ENCODE measurements at places on chromosomes 1 and 21. TPM values are rescaled to one million over a fixed set of nuclear protein-coding genes. Genes with fewer than 3 reads are reported as not detected.
A peak's percentile ranks its signal among the peaks of the same experiment; 100 is the strongest.

GRCh38 chr21:46334351-46335140 lies 10.6 kb downstream of the PCNT start:
- no peaks in the 10 kb centered on the region for H3K27me3 ChIP-seq
- no peak overlapping the region for H3K4me3 ChIP-seq
- H3K4me1 ChIP-seq, result no peaks in the 10 kb centered on the region
- no peak overlapping the region for H3K27ac ChIP-seq
- H3K36me3 ChIP-seq, result peaks cover 63% of the 10 kb centered on the region

GRCh38 chr1:88736633-88737248 lies 52.7 kb downstream of the PKN2 start:
- no peak overlapping the region for H3K27ac ChIP-seq
- H3K36me3 ChIP-seq, result peaks cover 22% of the 10 kb centered on the region
- peaks cover 8% of the 10 kb centered on the region for H3K4me1 ChIP-seq
- peak; percentile 71 for DNase-seq
- no peaks in the 10 kb centered on the region for H3K27me3 ChIP-seq
- H3K4me3 ChIP-seq, result no peak overlapping the region

The SLC45A3 gene
- not detected for total RNA-seq

DNA sequence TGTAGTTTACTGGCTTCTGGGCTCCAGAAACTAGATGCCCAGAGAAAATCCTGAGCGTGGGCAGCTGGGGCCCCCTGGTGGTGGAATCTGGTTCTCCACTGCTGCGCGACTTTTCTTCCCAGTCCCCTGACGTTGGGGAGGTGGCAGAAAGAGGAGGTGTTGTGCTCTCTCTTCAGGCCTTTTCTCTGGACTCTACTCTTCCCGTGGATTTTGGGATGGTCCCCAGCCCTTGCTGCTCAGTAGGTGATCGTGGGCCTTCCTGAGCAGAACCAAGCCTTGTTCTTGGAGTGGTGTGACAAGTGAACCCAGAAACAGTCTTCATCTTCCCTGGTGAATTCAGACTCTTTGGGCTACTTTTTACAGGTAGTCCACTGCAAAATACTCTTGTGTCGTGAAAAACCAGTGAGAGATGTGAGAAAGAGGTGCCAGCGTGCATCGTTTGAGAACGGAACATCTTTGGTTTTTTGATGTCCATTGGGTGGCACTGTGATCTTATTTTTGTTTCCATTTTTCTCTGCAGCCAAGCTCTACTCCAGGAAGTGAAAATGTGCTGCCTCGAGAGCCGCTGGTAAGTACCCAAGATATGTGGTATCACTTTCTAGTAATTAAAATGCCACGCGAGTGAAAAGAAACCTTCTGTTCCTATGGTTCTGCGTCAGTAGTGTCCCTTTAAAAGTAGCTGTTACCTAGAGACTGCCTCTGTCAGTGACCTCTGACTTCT lies 20.2 kb downstream of the PEX14 start:
- H3K27ac ChIP-seq, result no peak overlapping the region
- no peaks in the 10 kb centered on the region for H3K36me3 ChIP-seq
- peaks cover 14% of the 10 kb centered on the region for H3K4me1 ChIP-seq
- peak; percentile 92 for DNase-seq

DNA sequence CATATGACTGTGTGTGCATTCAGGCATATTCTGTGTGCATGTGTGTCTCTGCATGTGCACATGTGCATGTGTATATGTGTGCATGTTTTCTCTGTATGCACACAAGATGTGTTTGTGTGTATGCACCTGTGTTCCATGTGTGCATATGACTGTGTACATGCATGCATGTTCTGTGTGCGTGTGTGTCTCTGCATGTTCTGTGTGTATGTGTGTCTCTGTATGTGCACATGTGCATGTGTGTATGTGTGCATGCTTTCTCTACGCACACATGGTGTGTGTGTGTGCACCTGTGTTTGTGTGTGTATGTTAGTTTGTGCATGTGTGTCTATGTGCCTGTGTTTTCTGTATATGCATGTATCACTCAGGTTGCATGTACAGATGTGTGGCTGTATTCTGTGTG lies 42.3 kb downstream of the AJAP1 start:
- no peak for DNase-seq
- no peak overlapping the region for H3K27ac ChIP-seq
- no peaks in the 10 kb centered on the region for H3K27me3 ChIP-seq
- H3K4me3 ChIP-seq, result no peak overlapping the region

The IL19 gene
- not detected for total RNA-seq

- H3K36me3 ChIP-seq, result peaks cover 57% of the 10 kb centered on the region
- no peaks in the 10 kb centered on the region for H3K27me3 ChIP-seq
- no peak for DNase-seq
- H3K27ac ChIP-seq, result no peak overlapping the region
- H3K4me1 ChIP-seq, result no peaks in the 10 kb centered on the region
- H3K4me3 ChIP-seq, result no peak overlapping the region
These were observed 8.7 kb downstream of the ANP32E start for GRCh38 chr1:150227228-150227627.

DNA sequence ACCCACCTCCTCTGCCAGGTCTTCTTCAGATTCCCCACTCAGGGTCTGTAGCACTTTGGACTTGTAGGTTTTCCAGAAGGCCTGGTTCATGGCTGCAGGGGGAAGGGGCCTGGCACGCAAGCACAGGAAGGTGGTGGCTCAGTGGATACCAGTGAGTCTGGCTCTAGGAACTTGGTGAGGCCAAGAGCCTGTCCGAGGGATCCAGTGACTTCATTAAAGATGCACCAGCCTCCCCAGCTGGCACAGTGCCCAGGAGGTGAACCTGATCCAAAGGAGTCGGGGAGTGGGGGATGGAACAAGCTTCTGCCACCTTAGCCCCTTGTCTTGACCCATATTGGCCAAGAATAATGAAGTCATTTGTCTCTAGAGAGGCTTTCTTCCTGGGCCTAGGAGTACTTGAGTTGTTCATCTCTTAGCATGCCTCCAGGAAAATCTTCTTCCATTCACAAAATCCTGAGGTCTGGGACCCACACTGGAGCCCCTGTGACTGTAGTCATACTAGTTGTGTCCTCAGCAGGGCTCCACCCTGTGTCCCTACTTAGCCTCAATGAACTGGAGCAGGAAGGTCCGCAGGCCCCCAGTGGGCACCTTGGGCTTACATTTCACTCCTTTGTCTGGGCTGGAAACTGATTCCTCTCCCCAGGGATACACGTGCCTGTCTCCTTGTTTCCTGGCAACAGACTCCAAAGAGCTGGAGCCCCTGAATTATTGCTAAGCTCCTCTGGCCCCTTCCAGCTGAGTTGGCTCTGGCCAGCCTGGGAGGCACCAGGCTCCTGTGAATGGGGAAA lies at the start of gene C1orf232:
TSS of gene C1orf232 (minus strand) at position 554 of the 788 bp plus-strand sequence. CDS start at position 90, 464 bp downstream.
- no peak within 1 kb of the TSS for H3K27ac ChIP-seq
- peak within 1 kb of the TSS; percentile 99 for H3K4me3 ChIP-seq
- H3K4me1 ChIP-seq, result peaks cover 15% of the 10 kb centered on the region
- no peak for DNase-seq
- no peaks in the 10 kb centered on the region for H3K27me3 ChIP-seq

DNA sequence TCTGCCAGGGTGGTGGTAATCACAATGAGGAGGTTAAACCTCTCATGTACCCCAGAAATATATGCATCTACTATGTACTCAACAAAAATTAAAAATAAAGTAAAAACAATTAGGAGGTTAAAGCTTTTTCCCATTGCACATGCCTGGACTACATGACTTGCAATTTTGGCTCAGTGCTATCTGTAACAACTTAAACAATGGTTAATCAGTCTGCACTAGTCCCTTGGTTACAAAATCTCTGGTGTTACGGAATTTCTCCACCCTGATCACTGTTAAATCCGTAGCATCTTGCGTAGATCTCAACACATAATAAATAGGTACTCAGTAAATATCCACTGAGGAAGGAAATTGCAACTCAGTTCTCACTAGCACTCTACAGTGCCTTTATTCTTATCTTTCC lies 66.5 kb downstream of the SDCCAG8 start:
- no peak overlapping the region for H3K4me3 ChIP-seq
- H3K27me3 ChIP-seq, result no peaks in the 10 kb centered on the region
- no peak for DNase-seq
- H3K4me1 ChIP-seq, result no peaks in the 10 kb centered on the region
- no peak overlapping the region for H3K27ac ChIP-seq

DNA sequence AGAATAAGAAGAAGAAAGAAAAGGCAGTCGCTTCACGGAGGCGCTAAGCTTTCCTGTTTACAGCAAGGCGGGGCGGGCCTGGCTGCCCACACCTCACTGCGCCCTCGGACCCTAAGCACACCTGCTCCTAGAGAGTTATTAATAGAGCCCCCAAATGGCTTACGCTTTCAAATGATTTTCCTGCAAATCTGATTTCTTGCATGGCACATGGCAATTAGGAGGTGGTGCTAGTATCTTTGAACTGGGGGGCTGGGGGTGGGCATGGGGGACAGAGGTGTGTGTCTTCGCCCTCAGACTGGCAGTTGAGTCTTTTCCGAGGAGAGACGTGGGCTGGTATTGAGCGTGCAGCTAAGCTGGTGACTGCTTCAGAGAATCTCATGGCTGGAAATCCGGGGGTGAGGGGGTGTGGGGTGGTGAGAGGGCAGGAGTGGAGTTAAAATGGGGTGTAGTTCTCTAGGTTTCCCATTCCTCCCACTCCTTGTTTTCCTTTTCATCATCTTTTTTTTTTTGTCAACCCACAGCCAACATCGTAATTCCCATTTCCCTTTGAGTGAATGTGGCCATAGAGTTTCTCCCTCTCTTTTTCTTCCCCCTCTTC lies 1.3 kb downstream of the S1PR1 start:
- no peak overlapping the region for H3K4me3 ChIP-seq
- peaks cover 32% of the 10 kb centered on the region for H3K4me1 ChIP-seq
- no peak for DNase-seq
- no peak overlapping the region for H3K27ac ChIP-seq
- no peaks in the 10 kb centered on the region for H3K36me3 ChIP-seq
- no peaks in the 10 kb centered on the region for H3K27me3 ChIP-seq

Data from Karpas-422 (cell line).